IMR-90 (cell line): ENCODE measurements at places on chromosomes 11 and 22. TPM values are rescaled to one million over a fixed set of nuclear protein-coding genes. Genes with fewer than 3 reads are reported as not detected.

Gene BBOX1
- not detected in 2 replicates for polyA plus RNA-seq

Gene TUBA8
- polyA plus RNA-seq: 2.2 and 2.8 TPM in 2 replicates

Gene A4GALT
- polyA plus RNA-seq: 6.1 and 6.3 TPM in 2 replicates

Gene MUC2
- not detected in 2 replicates for polyA plus RNA-seq

Gene EFCAB6
- 0.30 and 0.44 TPM in 2 replicates for polyA plus RNA-seq

Gene GAS2
- polyA plus RNA-seq: 0.51 and 0.65 TPM in 2 replicates

Gene HMBS
- 55.3 and 59.5 TPM in 2 replicates for polyA plus RNA-seq

Gene USH1C
- polyA plus RNA-seq: not detected in 2 replicates

Gene MS4A15
- not detected in 2 replicates for polyA plus RNA-seq

Gene MAJIN
- not detected in 2 replicates for polyA plus RNA-seq

Gene ACCS
- polyA plus RNA-seq: 6.0 and 7.3 TPM in 2 replicates

Gene MRGPRF
- 27.3 and 28.8 TPM in 2 replicates for polyA plus RNA-seq

Gene ENTHD1
- not detected in 2 replicates for polyA plus RNA-seq

Gene FXYD2
- polyA plus RNA-seq: 0.09 TPM in 1 of 2 replicates, not detected in the other

Gene IGLL5
- polyA plus RNA-seq: not detected in 2 replicates

Gene GPHA2
- not detected in 2 replicates for polyA plus RNA-seq

Gene CARNS1
- polyA plus RNA-seq: 0.23 and 0.32 TPM in 2 replicates

Gene RIMBP3B
- 0.03 and 0.07 TPM in 2 replicates for polyA plus RNA-seq
